ENCODE measurements at places on chromosomes 4 and X.

DNA sequence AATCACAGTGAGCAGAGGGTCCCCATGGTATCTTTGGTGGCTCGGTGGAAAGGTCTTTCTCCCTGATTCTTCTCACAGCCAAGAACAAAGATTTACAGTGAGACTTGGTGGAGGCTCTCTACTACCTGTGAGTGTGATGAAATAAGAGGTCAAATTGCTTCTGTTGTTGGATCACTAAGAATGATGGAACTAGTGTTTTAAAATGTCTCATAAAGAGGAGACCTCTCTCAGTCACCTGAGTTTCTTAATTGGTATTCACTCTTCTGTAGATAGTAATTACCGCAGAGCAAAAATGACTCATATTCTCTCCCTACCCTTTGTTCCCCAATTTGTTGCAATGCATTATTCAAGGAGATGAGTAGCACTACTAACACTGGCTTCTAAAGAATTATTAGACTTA, 100.9 kb upstream of the TBC1D9 start:
- DNase-seq: no peak

GRCh38 chr4:178953447-178954120, 1511.3 kb upstream of the AGA start:
- no peak for DNase-seq

- DNase-seq: no peak
These were observed 6.3 kb upstream of the ARHGEF38 start for GRCh38 chr4:105546086-105546485.

DNA sequence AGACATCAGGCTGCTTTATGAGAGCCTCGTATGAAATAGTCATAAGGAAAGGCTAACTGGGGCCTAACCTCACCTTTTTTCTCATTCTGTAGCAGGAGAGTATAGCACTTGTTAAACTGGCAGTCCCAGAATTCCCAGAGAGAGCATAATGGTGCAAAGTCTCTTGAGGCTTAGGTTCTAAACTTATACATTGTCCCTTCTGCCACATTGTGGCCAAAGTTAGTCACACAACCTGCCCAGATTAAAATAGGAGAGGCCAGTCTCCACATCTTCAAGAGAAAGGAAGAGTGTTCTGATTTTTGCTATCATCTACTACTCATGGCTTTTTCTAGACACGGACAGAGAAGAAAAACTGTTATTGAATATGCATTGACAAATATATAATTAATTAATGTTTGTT, 1588.9 kb upstream of the PCDH7 start:
- no peak for DNase-seq

DNA sequence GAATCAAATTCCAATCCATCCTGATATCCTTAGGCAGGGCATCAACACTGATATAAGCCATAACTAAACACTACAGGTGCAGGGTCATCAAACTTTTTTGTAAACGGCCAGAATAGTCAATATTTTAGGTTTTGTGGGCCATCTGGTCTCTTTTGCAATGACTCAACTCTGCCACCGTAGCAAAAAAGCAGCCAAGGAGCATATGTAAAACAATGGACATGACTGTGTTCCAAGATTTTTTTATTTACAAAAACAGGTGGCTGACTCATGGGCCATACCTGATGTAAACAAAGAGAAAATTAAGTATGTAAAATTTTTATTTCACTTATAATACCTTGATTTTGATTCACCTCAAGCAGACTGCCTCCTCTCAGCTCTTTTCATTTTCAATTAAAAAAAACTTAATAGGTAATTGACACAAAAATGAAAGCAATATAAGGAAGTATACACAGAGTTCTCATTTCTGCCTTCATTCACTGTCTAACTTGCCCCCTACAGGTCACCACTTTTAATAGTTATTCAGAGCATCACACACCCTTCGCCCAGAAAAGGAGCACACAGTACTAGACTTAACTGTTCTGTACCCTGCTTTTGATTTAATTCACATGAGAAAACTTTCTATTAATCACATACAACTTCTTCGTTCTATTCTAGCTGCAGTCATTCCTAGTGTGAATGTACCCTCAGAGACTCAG, 35.3 kb upstream of the GPM6B start:
- DNase-seq: no peak

- DNase-seq: no peak
These were observed 44.8 kb downstream of the CLCN3 start for GRCh38 chr4:169665046-169665737.

DNA sequence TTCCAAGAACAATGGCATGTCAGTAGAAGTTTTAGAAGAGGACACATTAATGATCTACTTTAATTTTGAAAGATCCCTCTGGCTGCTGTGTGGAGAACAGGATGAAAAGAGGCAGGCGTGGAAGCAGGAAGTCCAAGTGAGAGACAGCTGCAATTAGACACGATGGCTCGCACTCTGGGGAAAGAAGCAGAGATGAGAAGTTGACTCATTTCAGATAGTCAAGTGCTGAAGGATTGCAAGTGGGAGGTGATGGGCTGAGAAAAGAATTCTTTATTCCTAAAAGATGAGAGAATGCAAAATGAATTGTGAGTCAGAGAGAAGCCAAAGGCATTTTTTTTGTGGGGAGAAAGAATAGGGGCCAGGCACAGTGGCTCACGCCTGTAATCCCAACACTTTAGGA, 16.5 kb downstream of the RXFP1 start:
- DNase-seq: no peak

- no peak for DNase-seq
These were observed 47.0 kb downstream of the FAT1 start for GRCh38 chr4:186676531-186677161.

- DNase-seq: no peak
These were observed 135.8 kb upstream of the FRG1 start for GRCh38 chr4:189804894-189805293.

DNA sequence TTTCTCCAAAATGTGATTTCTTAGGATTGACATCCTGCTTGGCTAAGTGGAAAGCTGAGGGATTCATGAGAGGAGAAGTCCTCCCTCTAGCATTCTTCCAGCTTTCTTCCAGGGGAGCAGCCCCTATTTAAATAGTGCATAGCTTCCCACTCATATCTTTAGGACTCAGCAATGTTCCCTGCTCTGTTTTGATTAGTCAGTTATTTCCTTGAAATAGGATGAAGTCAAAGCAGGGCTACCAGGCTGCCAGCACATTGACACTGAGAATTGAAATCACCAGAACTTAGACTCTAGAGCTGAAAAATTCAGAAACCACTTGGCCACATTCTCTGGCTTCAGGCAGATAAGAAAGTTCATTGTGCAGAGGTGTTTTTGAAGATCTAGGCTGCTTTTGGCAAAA, 74.7 kb upstream of the SMAD1 start:
- no peak for DNase-seq

DNA sequence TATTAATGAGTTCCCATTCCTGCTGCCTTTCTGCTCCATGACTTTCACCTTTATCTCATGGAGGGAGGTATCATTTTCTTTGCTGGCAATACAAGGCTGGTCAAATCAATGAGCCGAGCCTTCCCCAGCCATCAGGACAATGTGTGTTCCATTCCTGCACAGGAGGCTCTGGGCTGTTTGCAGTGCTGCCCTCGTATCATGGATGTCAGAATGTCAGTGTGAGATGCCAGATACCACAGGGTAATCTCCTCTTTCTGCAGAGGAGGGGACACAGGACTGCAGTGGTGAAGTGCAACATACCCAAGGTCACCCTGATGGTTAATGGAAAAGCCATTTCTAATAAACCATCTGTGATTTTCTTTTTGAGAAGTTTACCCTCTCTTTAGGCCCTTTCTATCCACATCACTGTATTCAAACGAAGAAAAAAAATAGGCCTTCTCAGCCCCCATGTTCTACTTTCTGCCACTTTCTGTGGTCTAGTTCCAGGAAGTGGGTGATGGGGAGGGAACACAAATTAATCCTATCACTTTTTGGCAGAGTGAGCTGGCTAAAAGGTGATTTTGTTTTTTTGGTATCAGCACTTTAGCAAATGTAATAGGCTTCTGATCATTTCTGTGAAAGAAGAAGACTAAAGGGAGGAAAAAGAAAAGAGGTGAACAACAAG, 490.2 kb upstream of the BOD1L1 start:
- DNase-seq: no peak

DNA sequence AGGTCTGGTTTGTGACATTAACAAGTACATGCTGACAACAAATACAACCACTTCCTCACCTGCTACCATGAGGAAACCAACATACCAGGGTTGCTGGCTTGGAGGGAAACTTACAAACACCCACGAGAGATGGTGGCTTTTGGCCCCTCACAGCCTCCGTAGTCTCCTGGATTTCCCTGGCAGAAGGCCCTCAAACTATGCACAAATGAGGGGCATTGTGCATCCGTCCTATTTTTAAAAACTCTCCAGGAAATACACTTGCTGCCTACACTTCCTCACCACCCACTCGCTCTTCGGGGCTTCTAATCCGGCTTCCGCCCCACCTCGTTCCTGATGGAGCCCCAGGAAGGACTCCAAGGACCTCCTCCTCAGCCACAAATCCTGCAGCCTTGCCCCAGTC, 355.0 kb upstream of the GATB start:
- DNase-seq: no peak

GRCh38 chr4:77036206-77036605, 39.6 kb downstream of the CCNI start:
- no peak for DNase-seq

DNA sequence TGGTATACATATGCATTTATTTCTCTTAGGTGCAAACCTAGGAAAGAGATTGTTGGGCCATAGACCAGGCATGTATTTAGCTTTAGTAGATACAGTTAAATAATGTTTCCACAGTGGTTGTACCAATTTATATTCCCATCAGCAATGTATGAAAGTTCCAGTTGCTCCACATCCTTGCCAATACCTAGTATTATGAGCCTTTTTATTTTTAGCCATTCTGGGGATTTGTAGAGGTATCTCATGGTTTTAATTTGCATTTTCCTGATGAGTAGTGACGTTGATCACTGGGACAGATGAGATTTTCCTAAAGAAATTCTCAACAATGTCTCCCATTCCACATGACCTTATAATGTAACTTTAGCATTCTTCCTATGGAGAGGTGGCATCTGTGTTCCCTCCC, 56.9 kb downstream of the SUPT20HL2 start:
- no peak for DNase-seq

GRCh38 chr4:4969298-4969697, 50.0 kb downstream of the CYTL1 start:
- no peak for DNase-seq

DNA sequence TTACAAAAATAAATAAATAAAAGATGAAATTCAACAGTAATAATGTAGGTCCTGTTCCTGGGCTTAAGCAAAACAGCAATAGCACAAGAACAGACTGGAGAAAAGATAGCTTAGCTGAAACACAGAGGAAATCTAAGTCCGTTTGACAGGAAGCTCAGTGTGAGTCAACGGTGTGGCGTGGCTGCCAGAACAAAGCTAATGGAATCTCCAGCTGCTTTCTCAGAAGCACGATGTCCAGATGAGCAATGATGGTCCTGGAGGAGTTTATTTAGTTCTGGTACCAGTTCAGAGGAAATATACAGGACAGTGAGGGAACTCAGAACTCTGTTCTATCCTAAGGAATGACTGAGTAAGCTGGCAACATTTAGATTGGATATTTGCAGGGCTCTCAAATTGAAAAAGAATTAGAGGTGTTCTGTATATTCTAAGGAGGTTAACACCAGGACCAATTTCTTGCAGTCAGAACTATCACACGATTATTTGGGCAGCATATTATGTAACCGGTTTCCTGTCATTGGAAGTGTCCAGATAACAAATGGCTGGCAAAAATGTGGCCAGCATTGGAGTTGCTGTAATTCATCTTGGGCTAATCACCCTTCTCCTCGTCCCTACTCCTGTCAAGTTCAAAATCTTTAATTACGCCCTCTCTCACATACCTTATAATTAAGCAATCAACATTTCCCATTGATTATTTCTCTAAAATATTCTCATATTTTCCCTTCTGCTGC, 12.7 kb downstream of the GAB3 start:
- no peak for DNase-seq

DNA sequence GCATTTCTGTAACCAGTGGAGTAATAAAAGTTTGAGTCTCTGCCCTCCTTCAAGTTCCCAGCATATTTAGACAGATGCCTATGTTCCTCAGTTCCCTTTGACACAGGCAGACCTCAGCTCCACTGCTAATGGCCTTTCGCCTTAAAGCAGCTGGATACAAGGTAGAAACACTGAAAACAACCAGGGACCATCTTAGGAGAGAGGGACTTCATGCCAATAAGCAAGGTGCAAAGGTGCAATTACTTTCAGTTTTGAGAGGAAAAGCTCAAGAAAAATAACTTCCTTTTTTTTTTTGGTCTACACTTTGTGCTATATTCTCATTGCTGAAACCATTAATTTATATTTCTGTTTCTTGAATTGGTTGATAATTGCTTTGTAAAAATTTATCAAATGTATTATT, 781.9 kb upstream of the GALNTL6 start:
- no peak for DNase-seq

DNA sequence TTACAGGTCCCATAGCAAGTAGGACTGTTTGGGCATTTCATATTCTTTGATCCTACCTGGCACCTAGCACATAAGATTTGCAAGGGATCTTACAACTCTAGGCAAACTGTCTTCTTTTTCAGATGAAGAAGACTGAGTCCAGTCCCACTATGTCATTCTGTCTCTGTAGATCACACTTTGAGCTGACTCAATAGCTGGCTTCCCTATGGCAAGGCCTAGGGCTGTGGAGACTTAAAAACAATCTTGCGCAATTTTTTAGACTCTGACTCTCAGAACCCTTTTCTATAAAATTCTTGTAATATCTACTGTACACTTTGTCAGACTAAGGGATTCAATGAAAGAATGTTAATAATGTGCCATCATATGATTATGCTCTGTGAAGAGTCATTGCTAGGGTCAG, 26.7 kb downstream of the OTC start:
- DNase-seq: no peak

DNA sequence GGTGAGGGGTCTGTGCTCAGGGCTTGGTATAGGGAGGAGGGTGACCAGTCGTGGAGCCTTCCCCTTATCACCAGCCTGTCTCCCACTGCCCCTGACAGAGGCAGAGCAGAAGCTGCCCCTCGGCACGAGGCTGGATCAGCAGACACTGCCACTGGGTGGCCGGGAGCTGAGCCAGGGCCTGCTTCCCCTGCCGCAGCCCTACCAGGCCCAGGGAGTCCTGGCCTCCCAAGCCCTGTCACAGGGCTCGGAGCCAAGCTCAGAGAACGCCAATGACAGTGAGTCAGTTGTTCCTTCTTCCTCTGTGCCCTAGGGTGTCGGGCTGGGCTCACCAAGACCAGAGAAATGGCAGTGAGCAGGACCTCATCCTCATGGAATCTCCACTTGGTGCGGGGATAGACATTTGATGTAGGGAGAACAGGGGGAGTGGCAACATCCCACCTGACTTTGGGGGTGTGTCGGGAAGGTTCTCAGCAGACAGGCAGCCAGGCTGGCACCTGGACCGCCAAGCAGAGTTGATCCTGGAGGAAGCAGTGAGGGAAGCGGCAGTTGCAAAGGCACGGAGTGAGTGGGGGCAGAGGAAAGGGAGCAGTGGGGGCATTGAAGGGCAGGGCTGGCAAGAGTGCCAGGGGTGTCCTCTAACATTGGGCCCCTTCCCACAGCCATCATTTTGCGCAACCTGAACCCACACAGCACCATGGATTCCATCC, 14.3 kb upstream of the UBA1 start:
- no peak for DNase-seq

DNA sequence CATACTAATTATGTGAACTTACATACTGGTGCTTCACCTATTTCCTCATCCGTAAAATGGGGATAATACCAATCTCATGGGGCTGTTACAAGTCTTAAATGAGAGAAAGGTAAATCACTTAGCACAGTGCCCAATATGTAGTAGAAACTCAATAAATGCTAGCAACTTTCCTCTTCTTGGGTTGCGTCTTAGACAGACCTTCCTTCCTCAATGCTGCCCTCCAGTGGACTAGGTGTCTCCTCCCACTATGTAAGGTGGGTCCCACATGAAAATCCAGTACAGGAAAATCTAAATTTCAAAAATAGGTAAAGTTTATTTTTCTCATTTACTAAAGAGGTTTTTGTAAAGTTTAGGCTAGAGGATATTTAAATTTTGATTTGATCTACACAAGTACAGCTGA, 20.6 kb downstream of the ZDHHC9 start:
- no peak for DNase-seq
